ENCODE measurements at places on chromosomes 2 and 18.

GRCh38 chr2:56475191-56475590, 291.4 kb downstream of the CCDC85A start:
- DNase-seq: no peak

DNA sequence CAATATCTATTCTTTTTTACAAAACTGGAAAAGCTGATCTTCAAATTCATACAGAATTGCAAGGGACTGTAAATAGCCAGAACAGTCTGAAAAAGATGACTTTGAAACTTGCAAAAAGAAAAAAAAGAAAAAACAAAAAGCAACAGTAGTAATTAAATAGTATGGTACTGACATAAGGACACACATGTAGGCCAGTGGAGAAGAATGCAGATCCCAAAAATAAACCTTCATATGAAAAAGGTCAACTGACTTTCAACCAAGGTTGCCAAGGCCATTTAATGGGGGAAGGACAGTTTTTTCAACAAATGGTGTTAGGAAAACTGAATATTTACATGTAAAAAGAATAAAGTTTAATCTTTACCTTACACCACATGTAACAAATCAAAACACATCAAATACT, 111.8 kb downstream of the USP34 start:
- DNase-seq: no peak

DNA sequence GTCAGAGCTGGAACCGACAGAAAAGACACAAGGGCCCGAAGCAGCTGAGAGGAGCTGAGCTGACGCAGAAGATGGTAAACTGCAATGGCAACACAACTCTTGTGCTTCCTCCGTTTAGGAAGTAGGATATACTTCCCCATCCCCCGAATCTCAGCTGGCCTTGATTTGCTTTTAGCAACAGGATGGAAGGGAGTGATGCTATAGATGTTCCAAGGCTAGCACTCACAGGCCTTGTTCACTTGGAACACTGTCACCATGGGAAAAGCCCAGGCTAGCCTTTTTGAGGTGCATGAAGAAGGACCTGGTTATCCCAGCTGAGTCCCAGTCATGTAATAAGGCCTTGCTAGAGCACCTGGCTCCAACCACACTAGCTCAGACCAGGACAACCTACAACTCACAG, 26.0 kb downstream of the STAT1 start:
- DNase-seq: no peak

GRCh38 chr2:221145396-221145795, 426.7 kb downstream of the EPHA4 start:
- DNase-seq: no peak

DNA sequence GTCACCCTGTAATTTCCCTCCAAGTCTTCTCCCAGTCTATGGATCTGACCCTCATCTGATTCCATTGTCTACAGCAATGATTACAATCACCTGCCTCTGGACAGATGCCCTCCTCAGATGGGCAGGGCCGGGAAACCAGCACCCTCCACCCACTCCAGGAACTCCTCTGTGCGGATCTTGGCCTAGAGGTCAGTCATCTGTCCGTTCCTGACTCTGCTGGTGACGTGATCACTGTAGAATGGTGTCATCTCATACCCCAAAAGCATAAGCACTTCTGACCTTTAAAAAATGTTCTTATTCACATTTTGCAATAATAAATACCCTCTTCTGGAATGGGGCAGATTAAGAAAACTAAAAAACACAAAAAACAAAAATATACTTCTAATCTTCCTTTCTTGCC, 29.5 kb upstream of the BZW1 start:
- no peak for DNase-seq

Measured in stimulated activated CD4-positive, alpha-beta T cell treated with anti-CD3 and anti-CD28 coated beads, Interleukin-15, amount 100 ng/mL, for 1 hour (primary cell).